ENCODE measurements at places on chromosomes 6 and 20.

GRCh38 chr20:48594533-48594932 is 233.3 kb downstream of the PREX1 start:
- DNase-seq: no peak

DNA sequence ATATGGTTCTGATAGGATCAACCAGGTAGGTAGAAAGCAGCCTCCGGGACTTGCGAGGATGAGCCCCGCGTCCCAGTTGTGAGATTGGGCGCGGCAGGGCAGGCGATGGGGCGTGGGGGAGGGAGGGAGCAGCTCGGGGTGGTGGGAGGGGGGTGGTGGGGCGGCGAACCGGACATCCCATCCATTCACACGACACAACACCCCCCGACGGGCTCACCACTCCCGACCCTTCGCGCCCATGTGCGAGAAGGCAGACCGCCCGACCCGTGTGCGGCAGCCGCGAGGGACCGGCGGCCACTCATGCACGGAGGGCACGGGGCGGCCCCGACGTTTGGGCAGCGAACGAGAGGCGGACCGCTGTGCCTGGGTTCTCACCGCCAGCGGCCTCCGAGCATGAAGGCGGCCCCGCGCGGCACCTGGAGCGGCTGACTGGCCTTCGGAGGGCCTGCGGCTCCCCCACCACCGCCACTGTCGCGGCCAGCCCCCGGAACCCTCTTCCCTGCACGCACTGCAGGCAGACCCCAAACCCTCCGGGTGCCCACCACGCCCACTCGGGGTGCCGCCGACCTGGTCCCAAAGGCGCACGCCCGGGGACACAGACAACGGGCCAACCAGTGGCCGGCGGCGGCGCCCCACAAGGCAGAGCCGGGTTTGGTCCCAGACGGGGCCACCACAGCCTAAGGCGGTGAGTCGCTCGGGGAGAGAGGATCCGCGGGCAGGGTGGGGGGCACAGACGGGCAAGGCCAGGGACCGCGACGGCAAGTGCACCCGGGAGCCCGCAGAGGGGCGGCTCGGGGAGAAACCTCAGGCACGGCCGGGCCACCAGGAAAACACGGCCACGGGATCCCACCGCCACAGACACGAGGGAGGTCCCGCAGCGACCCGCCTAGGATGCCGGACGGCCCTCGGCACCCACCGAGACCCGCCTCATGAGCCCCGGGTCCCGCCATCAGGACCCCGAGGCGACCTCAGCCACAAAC is 769.2 kb upstream of the DEFB115 start:
- DNase-seq: no peak

- DNase-seq: no peak
Observed at GRCh38 chr6:43798688-43799444, 28.9 kb downstream of the VEGFA start.

DNA sequence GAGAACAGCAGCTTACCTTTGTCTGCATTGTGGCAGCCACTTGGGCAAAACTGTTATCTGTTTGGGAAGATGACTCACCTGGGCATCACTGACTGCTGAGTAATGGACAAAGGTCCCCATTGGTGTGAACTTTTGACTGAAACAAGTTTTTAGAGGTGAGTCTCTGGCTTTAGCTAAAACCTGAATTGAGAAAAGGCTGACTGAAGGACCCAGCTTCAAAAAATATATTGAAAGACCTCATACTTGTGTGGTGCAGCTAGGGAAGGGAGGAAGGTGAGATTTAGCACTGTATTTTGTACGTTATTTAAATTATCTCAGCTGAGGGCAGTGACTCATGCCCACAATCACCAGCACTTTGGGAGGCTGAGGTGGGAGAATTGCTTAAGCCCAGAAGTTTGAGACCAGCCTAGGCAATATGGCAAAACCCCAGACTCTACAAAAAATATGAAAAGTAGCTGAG is 4.5 kb upstream of the CITED2 start:
- DNase-seq: no peak

DNA sequence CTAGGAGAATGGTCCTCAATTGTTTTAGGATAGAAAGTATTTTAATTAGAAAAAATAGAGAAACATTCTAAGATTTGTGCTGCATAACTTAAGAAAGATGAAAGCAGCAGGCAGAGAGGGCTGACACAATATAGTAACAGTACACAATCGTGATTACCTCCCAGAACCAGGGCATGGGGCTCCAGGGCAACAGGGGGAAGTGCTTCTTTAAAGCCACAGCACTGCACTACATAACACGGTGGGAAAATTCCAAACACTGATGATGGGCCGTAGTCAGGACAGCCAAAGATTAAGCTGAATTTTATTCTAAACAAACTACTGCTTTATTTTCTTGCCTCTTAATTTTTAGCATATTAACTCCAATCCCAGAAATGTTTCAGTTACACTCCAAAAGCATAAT is 14.4 kb downstream of the EXOC2 start:
- DNase-seq: no peak

DNA sequence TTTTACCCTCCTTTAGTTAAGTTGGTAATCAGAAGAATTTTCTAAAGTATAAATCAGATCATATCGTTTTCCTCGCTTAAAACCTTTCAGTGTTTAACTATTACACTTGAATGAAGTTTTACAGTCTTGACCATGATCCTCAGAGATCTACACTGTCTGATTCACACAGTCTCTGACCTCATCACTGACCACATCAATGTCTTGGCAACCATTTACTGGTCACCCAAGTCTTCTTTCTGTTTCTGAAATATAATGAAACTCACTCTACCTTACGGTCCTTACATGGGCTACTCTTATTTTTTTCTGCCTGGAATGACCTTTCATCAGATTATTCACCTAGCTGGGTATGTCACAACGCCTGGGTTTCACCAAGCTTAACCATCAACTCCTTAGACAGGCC is 71.4 kb downstream of the ADGB start:
- DNase-seq: no peak

- DNase-seq: peak; percentile 19
Observed at GRCh38 chr6:137493218-137494038, 766 bp downstream of the OLIG3 start.

DNA sequence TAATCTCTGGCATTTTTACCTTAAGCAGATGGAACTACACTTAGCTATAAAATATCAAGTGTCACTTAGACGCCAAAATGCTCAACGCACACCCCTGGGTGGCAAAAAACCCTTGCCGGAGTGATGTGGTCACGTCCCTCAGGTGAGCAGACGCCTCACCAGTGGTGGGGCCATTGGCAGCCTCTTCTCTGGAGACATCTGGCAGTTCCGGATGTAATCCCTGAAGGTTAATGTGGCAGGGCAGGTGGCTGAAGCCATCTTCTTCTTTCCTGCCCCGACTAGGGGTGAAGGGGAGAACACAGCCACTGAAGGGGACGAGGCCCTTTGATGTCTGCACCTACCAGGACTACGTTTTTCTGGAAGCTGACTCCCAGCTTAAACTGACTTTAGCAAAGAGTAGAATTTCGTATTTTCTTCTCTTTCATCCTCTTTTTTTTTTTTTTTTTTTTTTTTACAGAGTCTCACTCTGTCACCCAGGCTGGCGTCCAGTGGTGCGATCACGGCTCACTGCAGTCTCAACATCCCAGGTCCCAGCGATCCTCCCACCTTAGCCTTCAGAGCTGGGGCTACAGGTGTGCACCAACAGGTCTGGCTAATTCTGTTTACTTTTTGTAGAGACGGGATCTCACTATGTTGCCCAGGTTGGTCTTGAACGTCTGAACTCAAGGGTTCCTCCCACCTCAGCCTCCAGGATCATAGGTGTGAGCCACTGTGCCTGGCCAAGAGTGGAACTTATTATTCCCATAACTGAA is 152.1 kb downstream of the TTLL2 start:
- DNase-seq: no peak

GRCh38 chr6:13194852-13195251 is 133.5 kb downstream of the TBC1D7 start:
- no peak for DNase-seq

DNA sequence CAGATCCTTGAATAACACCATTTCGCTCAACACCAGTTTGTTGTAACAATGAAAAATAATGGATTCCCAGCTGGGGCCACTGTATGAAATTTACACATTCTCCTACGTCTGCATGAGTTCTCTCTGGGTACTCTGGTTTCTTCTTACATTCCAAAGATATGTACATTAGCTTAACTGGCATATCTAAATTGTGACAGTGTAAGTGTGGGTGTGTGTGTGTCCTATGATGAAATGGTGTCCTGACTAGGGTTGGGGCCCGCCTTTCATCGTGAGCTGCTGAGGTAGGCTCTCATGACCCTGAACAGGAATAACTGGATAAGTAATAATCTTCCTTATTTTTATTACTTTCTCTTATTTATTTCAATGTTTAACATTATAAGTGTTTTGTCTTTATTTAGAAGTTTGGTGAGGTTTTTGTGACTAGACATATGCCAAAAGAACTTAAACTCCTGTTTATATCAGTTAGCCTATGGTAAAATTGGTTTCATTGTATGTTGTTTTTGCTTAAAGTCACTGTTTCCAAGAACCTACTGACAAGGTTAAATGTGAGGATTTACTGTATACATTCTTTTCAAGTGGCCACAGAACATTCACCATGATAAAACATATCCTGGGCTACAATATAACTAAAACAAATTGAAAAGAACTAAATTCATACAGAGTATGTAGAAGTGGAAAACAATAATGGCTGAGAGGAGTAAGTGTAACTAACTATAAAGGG is 42.4 kb downstream of the RBL1 start:
- DNase-seq: no peak

- DNase-seq: no peak
Observed at GRCh38 chr6:2746557-2747061, 4.1 kb downstream of the MYLK4 start.

GRCh38 chr20:21521596-21522480 is 8.0 kb upstream of the NKX2-2 start:
- DNase-seq: no peak

DNA sequence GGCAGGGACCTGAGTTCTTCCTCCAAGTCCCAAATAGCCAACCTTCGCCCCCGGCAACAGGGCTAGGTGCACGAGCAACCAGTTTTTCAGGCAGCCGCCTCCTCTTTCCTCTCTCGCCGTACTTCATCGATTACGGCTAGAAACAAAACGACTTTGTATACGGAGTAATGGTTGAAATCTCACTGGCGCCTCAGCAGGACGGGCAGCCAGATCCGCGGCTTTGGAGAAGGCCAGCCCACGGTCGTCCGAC is 333 bp upstream of the SMIM13 start:
- DNase-seq: no peak

- DNase-seq: peak; percentile 41
Observed at GRCh38 chr20:63635431-63636141, 8.7 kb upstream of the GMEB2 start.

DNA sequence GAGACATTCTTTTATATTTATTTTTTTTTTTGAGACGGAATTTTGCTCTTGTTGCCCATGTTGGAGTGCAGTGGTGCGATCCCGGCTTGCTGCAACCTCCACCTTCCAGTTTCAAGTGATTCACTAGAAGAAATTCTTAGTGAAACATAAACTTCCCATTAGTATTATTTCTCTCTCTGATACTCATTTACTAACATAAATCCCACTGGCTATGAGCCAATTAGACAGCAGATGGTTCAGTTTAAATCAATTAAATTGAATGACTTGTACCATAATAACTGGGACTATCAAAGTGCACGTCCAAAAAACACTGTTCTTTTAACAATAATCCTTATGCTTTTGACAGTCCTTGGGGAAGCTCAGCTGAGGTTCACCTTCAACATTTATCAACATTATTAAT is 111.2 kb upstream of the PTCHD4 start:
- DNase-seq: no peak

- no peak for DNase-seq
Observed at GRCh38 chr20:8213270-8213669, 81.2 kb downstream of the PLCB1 start.

DNA sequence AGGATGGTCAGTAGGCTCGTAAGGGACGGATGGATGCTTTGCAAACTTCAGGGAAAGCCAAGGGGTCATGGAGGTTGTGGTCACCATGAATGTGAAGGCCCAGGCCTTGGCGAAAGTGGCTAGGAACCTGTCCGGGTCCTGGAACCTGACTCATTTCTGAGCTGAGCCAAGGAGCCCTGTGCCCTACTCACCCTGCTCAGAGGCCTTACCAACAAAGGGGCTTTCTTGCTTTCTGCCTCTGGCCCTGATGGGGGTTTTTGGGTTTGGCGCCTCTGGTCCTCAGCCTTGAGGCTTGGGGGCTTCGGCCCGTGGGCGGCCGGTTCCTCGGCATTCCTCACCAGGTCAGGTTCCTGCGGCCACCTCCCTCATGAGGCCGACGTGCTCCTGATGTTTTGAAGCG is 155.1 kb downstream of the DTNBP1 start:
- no peak for DNase-seq

GRCh38 chr6:3723966-3724365 is 27.5 kb downstream of the PXDC1 start:
- no peak for DNase-seq

GRCh38 chr6:110270165-110270564 is 88.0 kb downstream of the METTL24 start:
- no peak for DNase-seq

DNA sequence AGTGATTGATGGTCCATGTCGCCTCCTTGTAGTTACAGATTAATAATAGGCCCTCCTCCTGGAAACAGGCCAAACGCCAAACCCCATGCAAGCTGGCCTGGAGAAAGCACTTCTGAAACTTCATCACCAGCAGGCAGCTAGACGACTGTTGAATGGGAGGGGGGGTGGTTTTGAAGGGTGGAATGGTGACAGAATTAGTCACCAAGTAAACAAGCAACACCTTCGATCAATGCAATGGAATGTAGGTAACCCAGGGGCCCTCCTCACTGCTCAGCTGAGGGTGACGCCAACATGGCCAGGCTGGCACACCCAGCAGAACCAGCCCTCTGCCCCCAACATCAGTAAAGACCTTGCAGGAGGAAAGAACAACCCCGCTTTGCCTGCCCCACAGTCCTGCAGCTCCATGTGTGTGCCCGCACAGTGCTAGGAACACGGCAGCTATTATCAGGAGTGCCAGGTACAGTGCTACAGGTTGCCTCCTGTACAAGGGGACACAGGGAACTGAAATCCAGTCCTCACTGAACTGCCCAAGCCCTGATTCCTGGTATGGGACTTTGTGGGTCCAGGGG is 2.7 kb downstream of the BCAS1 start:
- DNase-seq: no peak

- DNase-seq: no peak
Observed at GRCh38 chr6:150189122-150189521, 46.3 kb downstream of the PPP1R14C start.

- DNase-seq: no peak
Observed at GRCh38 chr6:16129623-16130401, 926 bp downstream of the MYLIP start.

All from activated gamma-delta T cell (primary cell).